LHCN-M2 (cell line): ENCODE measurements at places on chromosomes 3 and 15.

- no peak for DNase-seq
These were observed 672.7 kb upstream of the NAALADL2 start for GRCh38 chr3:174186377-174186989.

DNA sequence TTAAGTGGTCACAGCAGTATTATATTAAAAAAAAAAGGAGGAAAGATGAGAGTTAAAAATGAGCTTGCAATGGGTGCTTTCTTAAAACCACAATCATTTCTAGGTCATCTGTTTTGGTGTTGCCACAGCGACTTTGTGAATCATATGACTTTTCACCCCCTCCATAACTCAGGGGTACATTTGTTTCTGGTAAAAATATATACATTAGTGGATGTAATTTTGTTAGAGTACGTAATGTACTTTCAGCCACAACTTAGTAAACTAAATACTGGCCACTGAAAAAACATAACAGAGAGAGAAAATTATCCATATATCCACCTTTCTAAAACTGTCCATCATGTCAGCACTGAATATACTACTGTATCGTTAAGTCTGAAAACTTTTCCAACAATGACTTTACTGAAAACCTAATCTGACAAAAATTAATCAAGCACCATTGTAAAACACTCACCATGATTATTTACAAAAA, 3.4 kb downstream of the ANKRD28 start:
- DNase-seq: peak; percentile 83

- DNase-seq: no peak
These were observed 563.3 kb upstream of the GOLIM4 start for GRCh38 chr3:168659015-168659414.

DNA sequence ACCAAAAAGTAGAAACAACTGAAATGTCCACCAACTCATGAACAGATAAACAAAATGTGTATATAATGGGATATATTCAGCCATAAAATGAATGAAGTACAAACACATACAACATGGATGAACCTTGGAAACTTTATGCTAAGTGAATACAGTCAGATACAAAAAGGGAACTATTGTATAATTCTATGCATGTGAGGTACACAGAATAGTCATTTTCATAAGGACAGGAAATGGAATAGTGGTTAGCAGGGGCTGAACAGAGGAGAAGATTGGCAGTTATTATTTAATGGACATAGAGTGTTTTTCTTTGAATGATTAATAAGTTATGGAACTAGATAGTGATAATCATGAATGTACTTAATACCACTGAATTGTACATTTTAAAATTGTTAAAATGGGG, 20.0 kb upstream of the TRANK1 start:
- no peak for DNase-seq

GRCh38 chr3:155495387-155495786, 201.9 kb upstream of the STRIT1 start:
- DNase-seq: no peak

- DNase-seq: no peak
These were observed 112.8 kb upstream of the GPR149 start for GRCh38 chr3:154542837-154543236.

GRCh38 chr15:78055919-78056713, 21.4 kb downstream of the TBC1D2B start:
- DNase-seq: peak; percentile 38

GRCh38 chr3:81419228-81419627, 342.2 kb downstream of the GBE1 start:
- peak; percentile 5 for DNase-seq

DNA sequence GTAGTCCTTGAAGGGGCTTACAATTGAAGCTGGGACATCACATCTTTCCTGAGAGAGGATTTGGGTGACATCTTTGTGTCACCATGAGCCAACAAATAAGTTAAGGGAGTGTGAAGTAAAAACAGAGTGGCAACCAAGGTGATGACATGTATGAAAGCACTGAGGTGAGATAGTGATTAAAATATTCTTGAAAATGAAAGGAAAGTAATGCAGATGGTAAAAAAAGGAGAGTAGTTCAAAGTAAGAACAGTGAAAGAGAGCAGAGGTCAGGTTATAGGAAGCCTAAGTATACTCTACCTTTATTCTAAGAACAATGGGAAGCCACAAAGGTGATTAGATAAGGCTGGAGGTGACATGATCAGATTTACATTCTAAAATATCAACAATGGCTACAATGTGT, 486.1 kb downstream of the DIPK2A start:
- DNase-seq: no peak

DNA sequence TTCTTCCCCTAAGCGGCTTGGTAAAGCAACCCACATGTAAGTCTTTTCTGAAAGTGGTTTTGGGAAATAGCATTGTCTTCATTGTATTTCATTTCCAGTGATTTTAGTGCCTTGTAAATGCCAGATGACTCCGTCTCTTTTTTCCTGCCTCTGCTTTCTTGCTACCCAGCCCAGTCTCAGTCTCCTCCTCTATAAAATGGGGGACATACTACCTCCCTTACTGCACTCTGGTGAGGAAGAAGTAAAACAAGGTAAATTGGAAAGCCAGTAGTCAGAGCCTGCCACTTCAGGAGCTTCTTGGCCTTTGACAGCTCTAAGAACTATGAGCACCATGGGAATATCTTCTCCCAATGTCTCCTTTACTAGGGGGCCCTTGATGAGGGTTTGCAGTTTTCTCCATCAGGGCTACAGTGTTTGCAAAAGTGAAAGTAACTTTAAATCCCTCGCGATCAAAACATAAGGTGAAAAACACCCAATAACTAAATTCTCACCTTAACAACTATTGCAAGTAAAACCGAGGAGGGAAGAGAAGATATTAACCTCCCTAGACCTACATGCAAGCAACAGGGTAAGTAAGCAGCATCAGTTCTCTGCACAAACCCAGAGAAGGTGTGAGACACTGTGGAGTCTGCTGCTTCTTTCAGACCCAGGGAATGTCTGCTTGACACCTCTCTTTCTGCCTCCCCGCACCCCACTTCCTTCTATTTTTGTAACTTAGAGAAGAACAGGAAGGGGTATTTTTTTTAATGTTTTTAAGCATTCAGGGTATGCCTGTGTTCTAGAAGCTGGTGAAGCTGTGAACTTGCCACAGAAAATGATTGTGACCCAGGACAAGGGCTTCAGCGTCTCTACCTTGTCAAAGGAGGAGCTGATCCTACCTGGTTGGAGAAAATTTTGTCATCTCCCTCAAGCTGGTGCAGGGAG, 159.1 kb upstream of the EOMES start:
- DNase-seq: no peak

GRCh38 chr3:150385296-150386242, 22.5 kb upstream of the TSC22D2 start:
- no peak for DNase-seq

GRCh38 chr15:33292717-33293307, 18.0 kb upstream of the RYR3 start:
- DNase-seq: peak; percentile 52

GRCh38 chr3:194204042-194204987, 68.4 kb downstream of the HES1 start:
- no peak for DNase-seq

DNA sequence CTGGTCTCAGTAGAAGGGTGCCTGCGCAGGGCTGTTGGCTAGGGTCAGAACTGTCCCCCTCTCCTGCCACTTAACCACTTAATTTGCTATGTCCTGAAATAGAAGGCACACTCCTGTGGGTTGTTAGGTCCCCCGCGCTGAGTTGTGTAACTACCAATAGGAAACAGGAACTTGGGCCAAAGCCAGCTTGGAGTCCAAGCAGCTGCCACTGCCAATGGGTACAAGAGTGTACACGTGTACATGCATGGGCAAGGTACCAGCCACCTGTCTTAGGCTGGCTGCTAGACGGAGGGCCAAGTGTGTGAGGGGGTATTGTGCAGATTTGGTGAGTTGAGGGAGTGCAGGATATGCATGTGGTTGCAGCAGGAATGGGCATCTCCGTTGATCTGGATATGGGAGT, 29.7 kb upstream of the POLG start:
- no peak for DNase-seq

DNA sequence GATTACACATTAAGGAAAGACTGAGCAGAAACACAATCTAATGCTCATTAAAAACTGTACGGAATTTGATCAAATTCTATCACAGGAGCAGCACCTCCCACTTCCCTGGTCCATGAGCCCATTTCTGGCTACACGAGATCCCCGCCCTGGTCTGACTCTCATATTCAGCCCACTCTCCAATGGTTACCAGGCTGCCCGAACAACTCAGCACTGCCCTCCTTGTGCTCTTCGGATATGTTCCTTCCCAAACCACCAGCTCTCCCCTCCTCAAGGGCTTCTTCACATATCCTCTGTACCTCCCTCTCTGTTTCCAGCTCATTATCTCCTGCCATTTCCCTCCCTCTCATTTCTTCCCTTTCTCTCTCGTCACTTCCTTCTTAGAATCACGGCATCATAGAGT, 180.5 kb downstream of the RSL24D1 start:
- DNase-seq: no peak

GRCh38 chr3:46892285-46893145, 15.0 kb downstream of the PTH1R start:
- peak; percentile 74 for DNase-seq

- no peak for DNase-seq
These were observed 85.6 kb upstream of the ABHD17C start for GRCh38 chr15:80609512-80609946.

DNA sequence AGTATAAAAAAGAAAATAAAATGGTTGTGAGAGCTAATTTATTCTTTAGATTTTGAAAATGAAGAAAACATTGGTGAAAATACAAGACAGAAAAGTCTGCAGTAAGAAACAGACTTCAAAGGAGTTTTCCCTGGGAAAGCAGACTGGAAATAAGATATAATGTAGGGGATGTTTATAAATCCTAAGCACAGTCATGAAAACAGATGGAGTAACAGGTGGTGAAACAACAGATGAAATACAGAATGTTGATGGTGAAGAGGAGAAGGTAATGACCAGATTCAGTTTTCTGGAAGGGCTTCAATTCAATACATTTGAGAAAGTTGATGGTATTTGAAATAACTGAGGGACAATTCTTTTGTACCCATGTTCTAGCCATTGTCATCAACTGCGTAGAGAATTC, 353.9 kb downstream of the CHL1 start:
- no peak for DNase-seq

- no peak for DNase-seq
These were observed 86.8 kb downstream of the FSIP1 start for GRCh38 chr15:39695793-39696192.

- no peak for DNase-seq
These were observed 46.5 kb upstream of the LARS2 start for GRCh38 chr3:45341876-45342275.

DNA sequence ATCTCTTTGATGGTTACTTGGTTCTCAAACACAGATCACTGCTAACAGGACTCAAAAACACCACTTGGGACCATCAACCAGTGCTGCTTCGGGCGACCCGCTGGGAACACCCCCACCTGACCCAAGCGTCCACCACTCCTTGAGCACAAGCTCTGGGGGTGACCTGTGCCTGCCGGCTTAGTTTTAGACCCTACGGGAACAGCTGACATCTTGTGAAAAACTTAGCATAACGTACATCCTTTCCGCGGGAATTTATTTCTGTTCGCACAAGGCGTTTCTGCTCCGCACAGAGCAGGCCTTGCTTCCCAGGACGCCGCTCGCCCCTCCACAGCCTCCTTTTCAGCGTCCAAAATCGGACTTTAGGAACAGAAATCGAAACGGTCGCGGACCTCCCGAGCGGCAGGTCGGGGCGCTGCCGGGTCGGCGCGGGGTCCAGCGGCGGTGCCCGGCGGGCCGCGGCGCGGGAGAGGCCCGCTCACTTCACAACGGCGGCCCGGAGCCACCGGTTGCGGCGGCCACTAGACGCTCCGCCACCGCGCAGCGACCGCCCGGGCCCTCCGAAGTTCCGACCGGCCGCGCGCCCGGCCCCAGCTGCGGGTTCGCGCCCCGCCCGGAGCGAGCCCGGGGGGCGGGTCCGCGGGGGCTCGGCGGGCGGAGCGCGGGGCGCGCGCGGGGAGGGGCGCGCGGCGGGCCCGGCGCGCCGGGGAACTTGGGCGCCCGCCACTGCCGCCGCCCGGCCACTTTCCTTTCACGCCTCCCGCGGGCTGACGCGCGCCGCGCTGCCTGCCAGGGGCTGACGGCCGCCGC, 959 bp downstream of the SFMBT1 start:
- DNase-seq: peak; percentile 35

DNA sequence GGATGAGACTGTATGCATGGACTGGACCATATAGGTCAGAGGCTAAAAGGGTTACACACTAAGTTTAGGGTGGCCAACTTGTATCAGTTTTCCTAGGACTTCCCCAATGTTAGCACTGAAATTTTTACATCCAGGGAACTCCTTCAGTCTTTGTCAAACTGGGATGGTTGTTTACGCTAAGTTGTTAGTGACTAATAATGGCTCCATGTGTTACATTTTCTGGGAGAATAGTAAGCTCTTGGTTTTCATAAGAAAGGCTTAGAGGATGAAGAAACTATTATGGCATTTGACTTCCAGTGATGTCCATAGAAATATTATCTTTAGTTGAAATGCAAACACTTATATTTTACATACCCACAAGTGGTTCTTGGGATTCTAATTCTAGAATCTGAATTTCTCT, 57.9 kb upstream of the ST3GAL6 start:
- DNase-seq: no peak

GRCh38 chr3:116139641-116140040, 305.6 kb downstream of the LSAMP start:
- peak; percentile 16 for DNase-seq

- DNase-seq: no peak
These were observed 18.2 kb downstream of the PEX5L start for GRCh38 chr3:180018543-180018942.

DNA sequence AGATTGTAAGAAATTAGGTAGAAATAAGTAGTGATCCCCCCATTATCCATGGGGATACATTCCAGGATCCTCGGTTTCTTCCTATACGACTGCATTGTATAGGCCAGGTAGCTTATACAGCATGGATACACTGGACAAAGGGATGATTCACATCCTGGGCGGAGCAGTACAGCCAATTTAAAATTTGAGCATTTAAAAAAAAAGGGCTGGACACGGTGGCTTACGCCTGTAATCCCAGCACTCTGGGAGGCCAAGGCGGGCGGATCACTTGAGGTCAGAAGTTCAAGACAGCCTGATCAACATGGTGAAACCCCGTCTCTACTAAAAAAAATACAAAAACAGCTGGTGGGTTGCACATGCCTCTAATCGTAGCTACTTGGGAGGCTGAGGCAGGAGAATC, 976 bp upstream of the ARGFX start:
- DNase-seq: no peak

DNA sequence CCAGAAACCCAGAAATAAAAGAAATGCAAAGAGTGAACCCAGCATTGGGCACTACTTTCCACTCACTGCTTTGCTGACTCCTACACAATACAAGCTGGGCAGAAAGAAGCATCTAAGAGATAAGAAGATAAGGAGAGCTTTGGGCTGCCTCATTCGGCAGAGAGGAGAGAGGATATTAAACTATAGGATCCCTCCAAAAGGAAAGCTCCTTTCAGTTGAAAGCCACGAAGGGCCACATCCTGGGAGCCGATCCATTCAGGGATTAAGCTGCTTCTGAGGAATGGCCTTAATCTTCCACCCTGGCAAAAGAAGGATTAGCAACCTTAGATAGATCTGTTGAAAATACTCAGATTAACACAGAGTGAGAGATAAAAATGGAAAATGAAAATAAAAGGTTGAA, 274.9 kb upstream of the PPP2R3A start:
- DNase-seq: no peak

GRCh38 chr3:112651071-112651470, 10.1 kb upstream of the CCDC80 start:
- no peak for DNase-seq

- DNase-seq: no peak
These were observed 94.4 kb downstream of the MYLK start for GRCh38 chr3:123789760-123790159.
